SK-MEL-5 (cell line): ENCODE measurements at places on chromosomes 5 and 9. TPM values are rescaled to one million over a fixed set of nuclear protein-coding genes. Genes with fewer than 3 reads are reported as not detected.

DNA sequence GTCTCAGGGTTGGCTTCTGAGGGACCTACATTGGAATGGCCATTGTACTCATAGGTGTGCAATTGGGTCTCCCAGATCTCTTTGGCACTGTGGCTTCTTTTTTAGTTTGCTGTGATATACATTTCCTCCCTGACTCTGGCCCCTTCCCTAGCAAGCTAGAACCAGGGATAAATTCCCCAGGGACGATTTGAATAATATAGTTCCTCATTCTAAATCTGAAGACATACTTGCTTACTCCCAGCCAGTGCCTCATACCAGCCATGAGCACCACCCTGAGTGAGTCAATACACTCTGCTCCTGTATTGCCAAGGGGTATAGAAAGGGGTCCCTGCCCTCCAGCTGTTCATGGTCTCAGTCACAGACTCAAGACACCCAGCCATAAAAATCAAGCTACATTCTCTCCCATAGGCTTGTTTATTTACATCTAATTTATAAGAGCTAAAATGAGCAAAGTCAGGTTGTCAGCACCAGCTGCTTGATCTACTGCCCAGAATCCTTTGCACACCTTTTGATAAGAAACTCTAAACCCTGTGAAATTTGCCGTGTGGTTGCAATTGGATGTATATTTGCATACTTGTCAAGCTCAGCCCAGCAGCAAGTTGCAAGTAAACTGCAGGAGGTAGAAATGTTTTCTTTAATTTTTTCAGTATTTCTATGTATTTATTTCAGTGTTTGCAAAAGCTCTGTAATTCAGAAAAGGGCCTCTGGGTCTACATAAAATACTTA, 219.9 kb upstream of the IRX1 start:
- DNase-seq: no peak

GRCh38 chr5:129972465-129973141, 68.3 kb downstream of the CHSY3 start:
- DNase-seq: peak; percentile 84

Gene OBP2B
- total RNA-seq: not detected in 2 replicates

DNA sequence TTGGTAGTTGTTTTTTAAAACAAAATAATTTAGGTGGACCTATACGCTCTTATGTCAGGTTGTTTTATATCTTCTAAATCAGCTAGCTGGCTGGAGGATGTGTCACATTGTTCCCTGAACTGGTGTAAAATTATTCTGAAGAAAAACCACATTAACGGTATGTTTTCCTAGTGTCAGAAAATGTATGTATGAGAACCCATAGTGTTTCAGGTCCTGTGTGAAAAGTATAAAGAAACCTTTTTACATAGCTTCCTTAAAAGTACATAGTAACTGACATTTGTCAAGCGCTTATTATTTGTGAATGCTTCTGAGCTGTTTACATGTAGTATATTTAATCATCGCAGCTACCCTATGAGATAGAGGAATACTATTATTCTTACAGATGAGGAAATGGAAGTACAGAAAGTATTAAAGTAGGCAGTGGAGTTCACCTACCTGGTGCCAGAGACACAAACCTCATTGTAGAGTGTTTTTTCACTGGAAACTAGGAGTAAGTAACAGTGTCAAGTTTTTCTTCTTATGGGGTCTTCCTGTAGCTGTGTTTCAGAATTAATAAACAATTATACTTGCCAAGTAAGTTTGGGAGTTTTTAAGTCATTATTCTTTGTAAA, 10.4 kb upstream of the FAM120AOS start:
- no peak for DNase-seq

GRCh38 chr9:134212809-134213507, 48.6 kb upstream of the RNU6ATAC start:
- no peak for DNase-seq

GRCh38 chr5:122153774-122154173, 24.4 kb downstream of the ZNF474 start:
- DNase-seq: no peak

DNA sequence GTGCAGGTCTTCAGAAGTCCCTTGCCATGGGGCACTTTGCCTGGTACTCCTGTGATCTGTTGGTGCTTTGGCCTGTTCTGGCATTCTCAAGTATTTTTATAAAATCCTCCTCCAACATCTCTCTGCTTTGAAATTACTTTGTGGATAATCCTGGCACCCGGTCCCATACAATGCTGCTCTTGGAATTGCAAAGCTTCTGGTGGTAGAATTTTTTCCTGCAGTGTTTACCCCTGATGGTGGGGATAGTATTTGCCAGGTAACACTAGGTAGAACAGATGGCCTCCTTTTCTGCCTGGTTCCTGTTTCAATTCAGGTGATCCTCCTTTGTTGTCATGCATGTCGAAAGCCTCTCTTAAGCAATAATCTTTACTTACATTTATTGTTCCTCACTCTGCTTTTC, 109.8 kb upstream of the ATP10B start:
- DNase-seq: no peak

Gene INPP5E
- 6.1 and 6.5 TPM in 2 replicates for total RNA-seq

Gene PCA3
- 0.13 and 0.21 TPM in 2 replicates for total RNA-seq

- DNase-seq: no peak
Observed at GRCh38 chr5:93054424-93055163, 526.4 kb downstream of the NR2F1-AS1 start.

GRCh38 chr5:82942083-82942881, 134.9 kb downstream of the TMEM167A start:
- no peak for DNase-seq

DNA sequence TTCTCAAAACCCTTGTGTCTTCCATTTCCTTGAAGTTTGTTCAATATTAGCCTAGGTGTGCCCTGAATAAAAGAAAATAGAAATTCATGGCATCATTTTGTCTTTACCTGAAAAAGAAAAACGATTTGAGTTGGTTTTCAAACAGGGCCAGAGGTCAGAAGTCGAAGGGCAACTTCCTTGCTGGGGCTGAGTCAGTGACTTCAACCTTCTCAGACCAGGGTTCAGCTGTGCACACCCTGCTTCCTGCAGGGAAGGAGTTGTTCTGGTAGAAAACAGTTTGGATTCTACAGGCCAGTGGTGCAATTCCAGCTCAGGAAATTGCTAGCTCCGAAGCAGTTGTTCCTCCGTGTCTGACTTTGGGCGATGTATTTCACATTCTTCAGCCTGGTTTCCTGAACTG, 132.1 kb upstream of the SLC30A5 start:
- DNase-seq: no peak

- no peak for DNase-seq
Observed at GRCh38 chr5:117494188-117494587, 919.6 kb upstream of the SEMA6A start.

Gene RICTOR
- total RNA-seq: 32.7 and 39.4 TPM in 2 replicates

Gene HSPB3
- total RNA-seq: not detected in 2 replicates

Gene LIX1
- total RNA-seq: not detected in 2 replicates

- DNase-seq: no peak
Observed at GRCh38 chr5:59760785-59761348, 132.7 kb downstream of the PDE4D start.

Gene FAM13B
- 22.7 and 27.3 TPM in 2 replicates for total RNA-seq

- DNase-seq: no peak
Observed at GRCh38 chr5:138942861-138943260, 67.7 kb upstream of the LRRTM2 start.

GRCh38 chr5:64292611-64293215, 127.1 kb downstream of the RNF180 start:
- DNase-seq: no peak

- DNase-seq: peak; percentile 73
Observed at GRCh38 chr5:23450187-23450586, 57.2 kb upstream of the PRDM9 start.

Gene STK32A
- total RNA-seq: 37.9 and 41.2 TPM in 2 replicates
